ENCODE measurements at places on chromosomes 5 and 9.

GRCh38 chr5:172498431-172499129 is 44.3 kb upstream of the SH3PXD2B start:
- no peak for DNase-seq

GRCh38 chr5:149635394-149635793 is 54.1 kb downstream of the ARHGEF37 start:
- DNase-seq: no peak

GRCh38 chr9:92406477-92406876 is 2.1 kb upstream of the OGN start:
- no peak for DNase-seq

DNA sequence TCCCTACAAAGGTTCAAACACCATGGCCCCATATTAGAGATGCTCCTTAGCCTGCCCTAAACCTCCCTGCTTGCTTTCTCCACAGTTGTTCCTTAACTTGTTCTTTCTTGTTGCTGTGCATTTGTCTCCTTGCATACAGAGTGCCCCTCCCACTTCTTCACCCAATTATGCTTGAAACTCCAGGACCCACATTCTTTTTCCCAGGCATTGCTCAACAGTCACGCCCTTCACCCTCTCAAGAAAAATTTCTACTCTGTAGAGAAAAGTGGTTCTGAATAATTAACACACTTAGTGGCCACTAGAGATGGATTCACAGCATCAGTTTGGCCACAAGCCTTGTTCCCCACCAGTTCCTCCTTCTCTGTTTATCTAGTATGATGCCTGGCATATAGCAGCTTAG is 57.7 kb downstream of the NREP start:
- DNase-seq: no peak

DNA sequence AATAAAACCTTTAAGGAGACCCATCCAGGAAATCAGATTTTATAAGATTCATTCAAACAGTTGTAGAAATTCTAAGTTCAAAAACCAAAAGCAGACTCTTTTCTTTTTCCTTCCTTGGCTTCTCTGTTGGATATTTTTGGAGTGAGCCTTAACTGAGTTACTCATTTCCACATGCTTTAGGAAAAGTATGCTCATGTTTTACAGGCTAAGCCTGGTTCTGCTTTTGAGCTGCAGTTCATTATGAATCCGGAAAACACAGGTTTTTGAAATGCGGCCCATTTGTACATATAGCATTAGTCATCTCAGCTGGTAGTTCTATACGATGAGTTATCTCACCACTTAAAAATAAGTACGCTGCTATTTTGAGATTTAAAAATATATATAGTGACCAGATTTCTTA is 156.6 kb upstream of the DMRT1 start:
- no peak for DNase-seq

DNA sequence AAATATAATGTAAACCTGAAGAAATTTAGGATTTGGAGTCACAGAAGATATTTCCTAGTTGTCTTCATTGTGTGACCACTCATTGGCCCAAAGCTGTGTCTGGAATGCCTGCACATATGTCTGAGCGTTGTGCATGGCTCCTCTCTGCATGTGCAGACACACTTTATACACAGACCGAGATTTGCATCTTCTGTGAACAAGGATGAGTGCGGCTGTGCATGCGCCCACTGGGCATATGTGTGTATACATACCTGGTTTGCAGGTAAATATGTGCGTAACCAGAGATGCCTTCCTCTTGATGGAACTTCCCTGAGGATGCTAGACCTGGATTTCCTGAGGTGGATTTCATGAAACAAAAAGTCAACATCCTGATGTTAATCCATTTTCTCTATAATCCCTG is 19.1 kb downstream of the PHF2 start:
- no peak for DNase-seq

DNA sequence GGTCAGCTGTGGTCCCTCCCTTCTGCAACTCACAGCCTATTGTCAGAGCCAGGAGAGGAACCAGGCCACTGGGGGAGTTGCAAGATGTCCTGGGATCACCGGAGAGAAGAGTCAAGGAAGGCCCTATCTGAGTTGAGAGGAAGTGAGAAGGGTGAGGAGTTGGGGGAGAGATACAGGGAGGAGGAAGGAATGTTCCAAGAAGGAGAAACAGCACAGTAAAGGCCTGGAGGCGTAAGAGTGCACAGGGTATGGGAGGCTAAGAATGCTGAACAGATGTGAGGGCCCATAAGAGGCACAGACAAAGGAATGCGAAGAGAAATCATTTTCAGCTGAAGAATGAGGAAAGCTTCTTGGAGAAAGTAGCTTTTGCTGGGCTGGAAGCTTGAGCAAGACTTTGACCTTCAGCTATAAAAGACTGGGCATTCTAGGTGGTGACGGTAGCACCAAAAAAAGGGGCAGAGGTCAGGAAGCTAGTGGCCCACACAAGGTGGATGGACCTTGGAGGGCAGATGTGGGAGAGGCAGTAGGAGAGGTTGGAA is 21.6 kb upstream of the CSF1R start:
- DNase-seq: no peak

GRCh38 chr5:149792540-149793255 is 62.6 kb downstream of the PPARGC1B start:
- no peak for DNase-seq

DNA sequence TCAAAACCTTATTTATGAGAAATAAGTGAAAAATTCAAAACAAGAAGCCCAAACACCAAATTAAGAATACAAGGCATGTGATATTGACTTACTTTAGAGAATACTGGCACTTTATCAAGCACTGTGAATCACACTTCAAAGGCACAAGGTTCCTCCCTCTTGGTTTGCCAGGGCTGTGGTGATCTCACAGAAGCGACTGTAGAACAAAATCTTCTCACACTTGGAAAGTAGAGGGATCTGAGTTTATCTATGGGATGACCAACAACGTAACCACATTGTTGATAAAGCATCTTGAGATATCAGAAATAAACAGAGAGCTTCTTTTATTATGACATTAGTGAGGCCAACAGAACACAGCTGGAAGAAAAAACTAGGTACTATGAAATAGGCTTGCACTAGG is 295.9 kb downstream of the NFIB start:
- no peak for DNase-seq

DNA sequence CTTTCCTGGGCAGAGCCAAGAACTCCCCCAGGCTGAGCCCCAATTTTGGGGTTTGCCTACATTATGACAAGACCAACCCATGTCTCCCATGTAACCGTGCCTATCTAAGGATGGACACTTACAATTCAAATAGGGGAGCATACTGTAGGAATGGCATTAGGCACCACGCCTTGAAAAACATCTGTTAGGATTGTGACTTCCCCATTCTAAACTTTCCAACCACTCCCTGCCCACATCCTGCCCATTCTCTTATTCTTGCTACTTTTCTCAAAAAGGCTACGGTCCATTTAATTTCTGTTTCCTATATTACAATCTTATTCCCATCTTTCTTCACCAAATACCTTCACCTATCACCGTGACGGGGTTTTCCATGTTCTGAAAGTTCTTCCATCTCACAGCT is 99.2 kb downstream of the LPAR1 start:
- DNase-seq: no peak

DNA sequence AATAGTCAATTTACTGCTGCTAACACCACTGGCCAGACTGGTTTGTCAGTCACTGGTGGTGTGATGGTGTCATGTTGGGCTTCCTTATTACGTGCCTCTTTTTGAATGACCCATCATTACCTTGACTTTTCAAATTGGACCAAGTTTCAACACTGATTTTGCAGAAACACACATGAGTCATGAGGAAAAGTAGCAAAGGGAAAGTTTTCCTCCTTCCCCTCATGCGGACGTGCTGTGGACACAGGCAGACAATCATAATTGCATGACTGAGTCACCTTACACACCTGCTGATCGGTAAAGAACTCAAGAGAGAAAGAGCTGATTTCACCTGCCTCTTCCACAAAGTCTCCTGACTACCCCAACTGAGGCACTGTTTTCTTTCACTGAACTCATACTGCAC is 324.5 kb downstream of the ARRDC3 start:
- no peak for DNase-seq

GRCh38 chr5:146513462-146513861 is 2.5 kb downstream of the GPR151 start:
- DNase-seq: no peak

- no peak for DNase-seq
These were observed 44.6 kb downstream of the BARX1 start for GRCh38 chr9:93910598-93910997.

DNA sequence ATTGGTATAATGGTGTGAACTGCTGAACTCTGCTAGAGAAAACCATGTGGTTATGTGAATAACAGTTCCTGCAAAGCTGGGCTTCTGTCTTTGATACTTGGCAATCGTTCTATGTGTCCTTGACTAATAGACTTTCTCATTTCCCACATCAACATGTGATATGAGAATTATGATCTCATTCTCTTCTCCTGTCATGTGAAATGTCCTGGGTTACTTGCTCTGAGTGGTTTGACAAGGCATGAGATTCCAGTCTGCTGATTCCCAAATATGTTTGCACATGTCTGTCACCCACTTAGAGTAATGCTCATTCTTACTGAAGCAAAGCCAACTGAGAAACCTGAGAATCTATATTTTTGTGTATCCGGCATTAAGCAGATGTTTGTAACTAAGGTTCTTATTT is 141.2 kb downstream of the PARP8 start:
- DNase-seq: no peak

DNA sequence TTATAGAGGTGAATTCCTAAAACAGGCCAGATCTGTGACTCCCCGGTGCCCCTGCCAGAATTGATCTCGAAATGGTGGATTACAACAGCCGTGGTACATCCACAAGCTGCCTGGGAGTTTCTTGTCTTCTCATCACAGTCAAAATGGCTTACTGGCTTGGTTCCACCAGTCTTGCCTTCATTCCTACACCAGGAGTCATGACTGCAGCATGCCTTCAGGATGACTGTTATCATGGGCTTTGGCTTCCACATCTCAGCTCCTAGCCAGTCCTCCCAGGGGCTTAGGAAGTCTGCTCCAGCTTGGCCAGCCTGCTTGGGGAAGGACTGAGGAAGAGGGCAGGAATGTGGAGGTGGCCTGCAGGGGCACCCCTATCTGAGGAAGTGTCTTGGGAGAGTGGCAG is 132.9 kb upstream of the NR3C1 start:
- DNase-seq: no peak

DNA sequence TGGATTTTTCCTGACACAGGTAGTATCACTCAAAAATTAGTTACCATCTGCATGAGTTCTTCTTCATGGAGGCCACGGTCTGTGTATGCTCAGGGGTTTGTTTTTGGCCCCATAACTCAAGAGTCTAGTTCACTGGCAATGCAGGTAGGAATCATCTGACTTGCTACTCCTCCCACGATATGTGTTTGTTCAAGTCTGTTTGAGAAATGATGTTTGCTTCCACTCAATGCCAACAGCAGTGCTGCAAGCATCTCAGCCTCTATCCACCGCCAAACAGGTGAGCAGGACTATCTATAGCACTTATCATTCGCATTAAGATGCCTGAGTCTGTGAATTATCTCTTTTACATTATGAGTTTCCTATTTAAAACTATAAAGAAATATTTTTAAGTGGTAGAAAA is 264.8 kb upstream of the PTGER4 start:
- DNase-seq: no peak

GRCh38 chr5:74875994-74876791 is 10.0 kb upstream of the FAM169A start:
- DNase-seq: no peak

- DNase-seq: no peak
These were observed 235.5 kb upstream of the TRIM32 start for GRCh38 chr9:116451500-116452115.

GRCh38 chr9:120833325-120833724 is 9.4 kb downstream of the PSMD5 start:
- no peak for DNase-seq

- DNase-seq: no peak
These were observed 24.7 kb upstream of the LECT2 start for GRCh38 chr5:135979510-135979909.

DNA sequence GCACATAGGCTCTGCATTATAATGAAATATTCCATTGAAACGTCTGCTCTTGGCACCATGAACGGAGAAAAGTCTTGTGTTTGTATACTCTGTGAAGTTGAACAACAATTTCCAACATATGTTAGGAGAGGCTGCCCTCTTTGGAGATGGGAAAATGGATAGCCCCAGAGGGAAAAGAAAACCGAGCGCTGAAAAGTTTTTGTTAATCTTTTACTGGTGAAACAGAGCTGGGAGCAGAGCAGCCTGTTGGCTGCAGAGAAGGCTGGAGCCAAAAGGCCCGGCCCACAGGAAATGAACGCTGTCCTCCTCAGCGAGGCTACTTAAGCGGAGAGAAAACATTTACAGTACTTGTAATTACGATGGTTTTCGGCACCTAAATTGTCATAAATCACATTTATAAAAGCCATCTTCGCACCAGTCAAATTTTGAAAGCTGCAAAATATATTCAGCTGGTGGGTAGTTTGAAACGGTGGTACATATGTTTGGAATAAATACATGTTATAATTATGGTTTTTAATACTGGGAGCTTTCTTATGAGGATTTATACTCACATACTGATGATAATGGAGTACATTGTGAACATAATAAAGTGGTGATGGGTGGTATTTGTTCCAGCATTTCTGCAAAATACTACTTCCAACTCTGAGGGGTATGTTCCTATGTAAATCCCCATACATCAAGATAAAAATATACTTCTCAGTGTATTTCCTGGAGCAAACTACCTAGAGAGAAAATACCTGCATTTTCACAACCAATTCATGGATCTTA is 129.6 kb upstream of the CNTLN start:
- peak; percentile 37 for DNase-seq

- no peak for DNase-seq
These were observed 11.8 kb downstream of the GLIS3 start for GRCh38 chr9:4287886-4288588.

- no peak for DNase-seq
These were observed 76.8 kb upstream of the CDK20 start for GRCh38 chr9:88051138-88051537.

GRCh38 chr9:126517833-126518356 is 95.8 kb upstream of the LMX1B start:
- no peak for DNase-seq

- no peak for DNase-seq
These were observed 292.8 kb downstream of the YTHDC2 start for GRCh38 chr5:113806250-113806649.

DNA sequence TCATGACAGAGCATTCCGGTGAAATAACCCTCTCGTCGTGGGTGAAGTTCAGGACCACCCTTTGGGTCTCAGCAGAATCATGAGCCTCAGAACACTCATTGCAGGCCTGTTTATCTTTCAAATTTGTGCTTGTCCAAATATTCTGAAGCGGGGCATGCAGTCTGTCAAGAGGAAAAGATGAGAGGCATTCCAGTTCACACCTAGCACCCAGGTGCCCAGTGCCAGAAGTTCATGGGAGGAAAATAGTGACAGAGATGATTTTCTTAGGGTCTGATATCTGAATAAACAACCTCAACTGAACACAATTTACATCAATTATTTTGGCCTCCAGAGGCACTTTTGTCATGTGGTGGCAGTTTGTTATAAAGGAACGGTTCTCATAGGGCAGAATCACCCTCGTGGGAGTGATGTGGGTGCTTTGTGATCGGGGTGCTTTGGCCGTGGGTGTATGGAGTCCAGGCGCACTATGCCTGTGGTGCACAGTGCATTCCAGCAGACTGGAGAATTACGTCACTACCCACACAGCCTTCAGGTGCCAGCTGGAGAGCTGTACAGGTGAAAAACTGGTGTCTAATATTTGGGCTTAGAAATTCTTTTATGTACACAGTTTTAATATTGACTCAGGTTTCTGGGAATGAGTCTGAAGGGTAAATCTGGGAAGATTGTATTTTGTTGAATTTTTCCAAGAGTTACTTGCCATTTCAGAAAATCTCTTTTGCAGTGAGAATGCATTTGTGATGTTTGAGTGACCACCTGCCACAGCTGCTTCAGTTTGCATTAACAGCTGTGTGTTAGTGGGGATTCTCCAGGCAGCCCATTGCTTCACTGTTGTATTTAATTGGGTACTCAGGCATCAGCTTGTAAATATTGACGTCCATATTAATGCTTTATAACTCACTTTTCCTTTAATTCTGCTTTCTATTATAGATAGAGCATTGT is 289.3 kb downstream of the FANCC start:
- no peak for DNase-seq
